Daoy (cell line): ENCODE measurements at places on chromosomes 7 and 10. TPM values are rescaled to one million over a fixed set of nuclear protein-coding genes. Genes with fewer than 3 reads are reported as not detected.

Gene JCAD
- 4.5 and 5.2 TPM in 2 replicates for total RNA-seq

Gene PLXNA4
- total RNA-seq = 0.69 and 5.5 TPM in 2 replicates

DNA sequence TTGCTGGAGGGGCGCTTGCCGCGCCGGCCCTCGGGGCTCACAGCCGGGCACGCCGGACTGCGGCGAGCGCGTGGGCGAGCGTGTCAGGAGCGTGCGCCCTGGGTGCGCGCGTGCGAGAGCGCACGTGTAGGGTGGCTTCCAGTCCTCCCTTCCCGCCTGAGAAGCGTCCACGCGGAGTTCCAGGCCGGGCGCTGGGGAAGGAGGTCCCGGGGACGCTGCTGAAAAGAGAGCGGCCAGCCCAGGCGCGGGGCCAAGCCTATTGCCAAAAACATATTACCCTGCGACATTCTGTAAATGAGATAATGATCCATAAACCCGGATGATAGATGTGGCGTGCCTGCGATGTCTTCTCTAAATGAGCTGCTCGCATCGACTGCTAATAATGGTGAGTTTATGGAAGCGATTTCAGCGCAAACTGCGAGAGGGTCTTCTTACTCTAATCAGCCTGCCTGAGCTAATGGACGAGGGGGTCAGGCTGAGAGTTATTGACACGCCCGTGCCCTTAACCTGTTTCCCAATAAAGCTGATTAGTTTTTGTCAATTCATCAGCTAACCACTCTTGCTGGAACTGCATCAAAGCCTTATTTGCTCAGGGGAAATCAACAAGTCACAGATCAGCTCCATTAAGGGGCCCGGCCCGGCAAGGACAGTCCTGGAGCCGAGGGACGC, 8.0 kb upstream of the MNX1 start:
- no peak for DNase-seq

DNA sequence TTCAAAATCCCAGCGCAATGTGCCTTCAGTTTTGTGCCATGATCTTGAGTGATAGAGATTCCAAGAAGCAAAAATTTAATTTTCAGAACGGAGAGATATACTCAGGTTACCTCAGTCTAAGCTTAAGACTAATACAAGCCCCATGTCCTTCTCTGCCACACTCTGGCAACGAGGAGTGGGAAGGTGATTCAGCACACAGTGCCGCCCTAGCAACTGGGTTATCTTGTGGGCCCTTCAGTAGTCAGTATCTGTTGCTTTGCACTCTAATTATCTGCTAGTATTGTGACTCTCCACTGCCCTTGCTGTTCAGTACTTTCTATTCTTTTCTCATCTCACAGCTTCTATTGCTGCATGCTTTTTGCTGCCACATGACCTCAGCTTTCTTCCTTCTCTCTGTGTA, 39.2 kb upstream of the MKLN1 start:
- DNase-seq = no peak
